ENCODE measurements at places on chromosomes 5 and 9.

GRCh38 chr9:87436716-87437115 lies 61.0 kb upstream of the DAPK1 start:
- no peak for DNase-seq

DNA sequence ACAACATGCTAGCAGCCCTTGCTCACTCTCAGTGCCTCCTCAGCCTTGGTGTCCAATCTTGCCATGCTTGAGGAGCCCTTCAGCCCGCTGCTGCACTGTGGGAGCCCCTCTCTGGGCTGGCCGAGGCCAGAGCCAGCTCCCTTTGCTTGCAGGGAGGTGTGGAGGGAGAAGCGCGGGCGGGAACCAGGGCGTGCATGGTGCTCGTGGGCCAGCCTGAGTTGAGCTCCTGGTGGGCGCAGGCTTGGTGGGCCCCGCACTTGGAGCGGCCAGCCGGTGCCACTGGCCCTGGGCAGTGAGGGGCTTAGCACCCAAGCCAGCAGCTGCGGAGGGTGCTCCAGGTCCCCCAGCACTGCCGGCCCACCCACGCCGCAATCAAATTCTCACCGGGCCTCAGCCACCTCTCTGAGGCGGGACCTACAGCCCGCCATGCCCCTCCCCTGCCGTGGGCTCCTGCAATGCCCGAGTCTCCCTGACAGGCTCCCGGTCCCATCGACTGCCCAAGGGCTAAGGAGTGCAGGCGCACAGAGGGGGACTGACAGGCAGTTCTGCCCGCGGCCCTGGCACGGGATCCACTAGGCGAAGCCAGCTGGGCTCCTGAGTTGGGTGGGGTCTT lies 333.5 kb downstream of the KCNN2 start:
- no peak for DNase-seq

- no peak for DNase-seq
Observed at GRCh38 chr5:111746791-111747190, 10.2 kb downstream of the NREP start.

DNA sequence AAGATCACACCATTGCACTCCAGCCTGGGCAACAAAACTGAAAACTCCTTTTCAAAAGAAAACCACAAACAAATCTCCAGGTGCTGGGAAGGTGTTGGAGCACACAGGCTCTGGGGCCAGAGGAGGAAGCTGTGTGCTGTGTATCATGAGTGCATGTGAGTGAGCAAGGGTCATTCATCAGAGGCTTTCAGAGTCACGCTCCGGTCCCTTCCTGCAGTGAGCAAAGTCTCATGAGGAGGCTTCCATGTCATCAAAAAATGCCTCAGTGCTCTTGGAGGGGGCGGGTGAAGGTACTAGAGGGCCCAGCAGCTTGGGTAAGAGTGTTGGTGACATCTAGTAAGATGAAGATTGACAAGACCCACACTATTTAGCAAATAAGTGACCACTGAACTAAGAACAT lies 48.3 kb upstream of the TESK1 start:
- no peak for DNase-seq

GRCh38 chr5:35244171-35244570 lies 13.9 kb upstream of the PRLR start:
- no peak for DNase-seq

DNA sequence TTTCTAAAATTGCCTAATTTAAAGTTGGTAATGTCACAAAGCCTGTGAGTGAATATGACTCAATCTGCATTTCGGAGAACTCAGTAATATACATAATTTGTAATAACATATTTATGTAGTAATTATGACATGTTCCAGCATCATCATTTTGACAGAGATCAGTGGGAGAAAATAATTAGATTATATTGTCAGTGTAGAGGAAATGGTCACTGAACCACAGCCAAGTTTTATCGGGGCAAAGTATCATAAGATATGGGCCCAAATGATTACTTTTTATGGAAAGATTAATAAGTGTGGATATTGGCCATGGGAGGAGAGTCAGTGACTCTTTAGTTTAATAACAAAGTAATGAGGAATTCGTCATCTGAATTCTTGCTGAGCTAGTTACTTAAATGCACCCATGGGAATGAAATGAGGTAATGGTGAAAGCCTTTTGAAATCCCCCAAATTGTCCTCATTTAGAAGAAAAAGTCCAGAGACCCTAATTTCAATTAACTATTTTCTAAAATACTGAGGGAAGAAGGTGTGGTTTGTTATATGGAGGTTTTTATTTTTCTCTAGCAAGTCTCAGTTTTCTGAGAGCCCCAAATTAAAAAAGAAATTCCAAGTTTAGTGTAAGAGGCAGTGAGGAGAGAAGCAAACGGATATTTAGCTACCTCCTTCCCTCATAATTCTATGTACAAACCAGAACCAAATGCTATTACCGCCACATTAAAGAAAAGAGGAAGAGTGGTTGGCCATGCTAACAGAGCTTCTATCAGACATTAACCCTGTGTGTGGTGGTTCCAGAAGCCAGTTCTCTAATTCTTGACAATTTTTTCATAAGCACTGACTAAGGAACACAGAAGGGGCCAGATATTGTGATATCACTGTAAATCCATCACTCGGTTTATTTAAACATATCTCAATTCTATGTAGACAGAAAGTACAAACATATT lies 37.7 kb upstream of the MRPS30 start:
- DNase-seq: no peak

DNA sequence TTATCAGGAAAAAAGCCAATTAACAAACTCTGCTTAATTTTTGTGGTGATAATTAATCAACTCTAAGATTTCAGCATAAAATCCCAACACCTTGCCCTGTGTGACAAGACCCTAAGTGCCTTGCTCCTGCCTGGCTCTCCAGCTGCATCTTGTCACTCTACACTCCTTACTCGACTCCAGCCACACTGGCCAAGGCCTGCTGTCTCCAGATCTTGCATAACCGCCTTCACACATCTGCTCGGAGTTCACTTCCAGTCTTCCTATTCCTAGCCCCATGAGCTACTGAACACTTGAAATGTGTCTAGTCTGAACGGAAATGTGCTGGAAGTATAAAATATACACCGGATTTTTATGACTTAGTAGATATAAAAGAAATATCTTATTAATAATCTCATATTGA lies 259.6 kb downstream of the EPB41L4A start:
- no peak for DNase-seq

- DNase-seq: no peak
Observed at GRCh38 chr5:126568206-126568755, 26.7 kb downstream of the ALDH7A1 start.

GRCh38 chr5:12805165-12805698 lies 901.0 kb upstream of the CTNND2 start:
- no peak for DNase-seq

DNA sequence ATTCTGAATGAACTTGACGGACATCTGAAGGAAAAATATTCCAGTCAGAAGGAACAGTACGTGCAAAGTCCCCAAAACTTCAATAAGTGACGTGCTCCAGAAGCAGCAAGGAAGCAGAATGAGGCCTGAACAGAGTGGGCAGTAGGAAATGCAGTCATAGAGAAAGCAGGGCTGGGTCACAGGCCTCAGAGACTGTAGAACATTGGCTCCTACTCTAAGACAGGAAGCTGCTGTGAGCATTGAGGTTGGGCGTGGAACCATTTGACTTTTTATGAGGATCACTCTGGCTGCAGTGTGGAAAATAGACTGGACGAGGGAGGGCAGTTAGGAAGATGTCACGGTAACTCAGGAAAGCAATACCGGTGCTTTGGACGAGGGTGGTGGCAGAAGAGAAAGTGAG lies 64.0 kb downstream of the DOCK8 start:
- no peak for DNase-seq

DNA sequence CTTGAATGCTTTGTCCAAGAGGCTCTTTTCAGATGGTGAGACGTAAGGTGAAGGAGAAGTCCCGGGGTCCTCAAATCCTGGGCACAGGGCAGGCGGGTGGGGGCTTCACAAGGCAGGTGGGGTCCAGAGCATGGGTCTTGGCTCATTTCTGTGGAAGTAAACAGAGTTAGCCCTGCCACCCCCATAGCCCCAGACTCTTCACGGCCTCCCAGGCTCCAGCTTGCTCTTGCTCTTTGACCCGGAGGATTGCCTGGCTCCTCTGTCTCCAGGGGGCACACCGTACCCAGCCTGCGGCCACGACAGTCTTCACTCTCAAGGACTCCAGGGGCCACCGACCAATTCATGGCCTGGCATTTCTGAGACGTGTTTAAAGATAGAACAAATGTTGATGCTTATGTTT lies 28.8 kb upstream of the POMT1 start:
- no peak for DNase-seq

DNA sequence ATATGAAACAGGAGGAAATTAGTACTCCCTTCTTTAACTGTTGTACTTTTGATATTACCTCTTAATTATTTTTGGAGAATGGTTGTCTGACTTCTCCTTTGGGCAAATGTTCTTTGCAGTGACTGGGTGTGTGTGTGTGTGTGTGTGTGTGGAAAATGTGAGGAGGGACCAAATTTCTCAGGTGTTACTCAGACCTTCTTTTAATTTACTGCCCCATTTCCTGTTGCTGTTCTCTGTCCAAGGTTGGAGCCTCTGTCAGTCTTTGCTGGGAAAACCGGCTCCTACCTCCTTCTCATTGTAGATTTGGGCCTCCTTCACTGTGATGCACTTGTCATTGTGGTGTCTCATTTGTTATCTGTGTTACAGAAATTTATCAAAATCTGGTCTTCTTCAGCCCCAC lies 68.4 kb downstream of the PBX3 start:
- peak; percentile 20 for DNase-seq

DNA sequence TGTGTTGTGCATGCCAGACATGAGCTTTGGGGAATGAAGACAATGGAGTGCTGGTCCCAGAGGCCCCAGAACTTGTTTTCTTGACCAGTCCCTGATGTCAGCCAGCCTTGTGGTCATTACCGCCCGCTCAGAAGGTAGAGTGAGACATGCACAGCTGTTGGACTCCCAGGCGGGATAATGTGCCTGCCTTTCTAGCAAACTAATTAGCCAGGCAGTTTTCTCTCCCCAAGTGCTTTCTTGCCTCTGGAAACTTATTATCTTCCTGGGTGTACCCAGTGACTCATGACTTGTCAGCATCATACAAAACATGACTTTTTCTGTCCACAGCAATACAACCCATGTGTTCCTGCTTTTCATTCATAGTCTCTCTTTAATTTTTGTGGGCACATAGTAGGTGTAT lies 131.1 kb downstream of the RMI1 start:
- no peak for DNase-seq

DNA sequence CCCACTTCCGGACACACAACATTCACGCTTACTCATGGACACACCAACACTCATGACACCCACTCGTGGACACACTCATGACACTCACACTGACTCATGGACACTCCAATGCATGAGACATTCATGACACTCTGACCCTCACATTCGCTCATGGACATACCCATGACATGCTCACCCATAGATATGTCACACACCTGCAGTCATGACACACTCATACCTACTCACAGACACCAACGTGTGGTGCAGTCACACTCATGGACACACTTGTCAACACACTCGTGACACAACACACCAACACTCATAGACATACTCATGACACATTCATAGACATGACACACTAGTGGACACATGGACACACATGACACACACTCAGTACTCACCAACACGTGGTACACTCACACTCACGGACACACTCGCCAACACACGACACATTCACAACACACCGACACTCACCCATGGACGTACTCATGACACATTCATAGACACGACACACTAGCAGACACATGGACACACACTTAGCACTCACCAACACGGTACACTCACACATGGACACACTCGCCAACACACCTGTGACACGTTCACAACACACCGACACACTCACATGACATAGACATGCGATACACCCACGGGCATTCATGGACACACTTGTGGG lies 73.4 kb downstream of the PHF2 start:
- no peak for DNase-seq

GRCh38 chr9:127049044-127049443 lies 73.4 kb downstream of the ANGPTL2 start:
- peak; percentile 99 for DNase-seq

DNA sequence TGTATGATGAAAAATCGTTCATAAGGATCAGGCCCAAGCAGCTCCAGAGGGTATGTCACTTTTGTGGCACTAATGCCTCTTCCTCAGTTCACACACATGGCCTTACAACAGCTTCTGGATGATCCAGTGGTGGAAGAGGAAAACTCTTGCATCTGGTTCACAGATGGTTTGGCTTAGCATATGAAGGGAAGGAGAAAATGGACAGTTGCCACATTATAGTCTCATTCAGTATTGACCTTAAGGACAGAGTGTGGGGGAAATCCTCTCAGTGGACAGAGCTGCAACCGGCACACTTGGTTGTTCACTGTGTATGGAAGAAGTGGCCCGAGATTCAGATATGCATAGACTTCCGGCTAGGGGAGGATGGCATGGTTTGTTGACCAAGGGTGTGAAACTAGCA lies 22.8 kb downstream of the C9orf57 start:
- DNase-seq: no peak

- DNase-seq: peak; percentile 75
Observed at GRCh38 chr9:129174102-129174723, 3.8 kb downstream of the IER5L start.
